ENCODE measurements at places on chromosomes 2 and 18.

DNA sequence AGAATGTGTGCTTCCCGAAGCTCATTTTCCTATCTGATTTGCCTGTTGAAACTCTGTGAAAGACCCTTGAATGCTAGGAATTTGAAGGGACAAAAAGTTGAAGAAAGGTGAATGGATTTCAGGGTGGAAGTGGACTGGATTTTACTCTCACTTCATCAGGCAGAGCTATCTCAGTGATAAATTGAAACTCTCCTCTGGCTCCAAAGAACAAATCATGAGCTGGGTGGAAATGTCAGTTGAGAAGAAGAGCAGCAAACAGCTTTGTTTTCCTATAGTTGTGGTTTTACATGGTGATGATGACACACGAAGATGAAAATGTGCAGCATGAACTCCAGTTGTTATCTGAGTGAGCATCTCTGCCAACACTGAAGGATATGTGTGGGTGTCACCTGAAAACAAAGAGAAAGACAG is 34.4 kb downstream of the CD28 start:
- no peak for DNase-seq

DNA sequence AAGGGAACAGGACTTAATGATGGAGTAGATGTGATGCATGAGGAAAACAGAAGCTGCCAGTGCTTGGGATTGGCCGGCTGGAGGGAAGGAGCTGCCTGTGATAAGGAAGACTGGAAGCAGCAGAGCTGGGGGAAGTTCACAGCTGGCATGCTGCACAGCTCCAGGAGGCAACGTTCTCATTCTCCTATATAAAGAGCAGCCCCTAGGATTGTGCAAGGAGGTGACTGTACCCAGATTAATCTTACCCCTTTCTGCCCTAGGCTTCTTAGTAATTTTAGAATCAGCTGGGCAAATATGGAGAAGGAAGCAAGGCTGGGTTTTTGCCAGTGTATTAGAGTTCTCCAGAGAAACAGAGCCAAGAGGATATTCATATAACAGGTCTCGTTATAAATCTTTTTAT is 155.8 kb downstream of the ALPK2 start:
- DNase-seq: no peak

DNA sequence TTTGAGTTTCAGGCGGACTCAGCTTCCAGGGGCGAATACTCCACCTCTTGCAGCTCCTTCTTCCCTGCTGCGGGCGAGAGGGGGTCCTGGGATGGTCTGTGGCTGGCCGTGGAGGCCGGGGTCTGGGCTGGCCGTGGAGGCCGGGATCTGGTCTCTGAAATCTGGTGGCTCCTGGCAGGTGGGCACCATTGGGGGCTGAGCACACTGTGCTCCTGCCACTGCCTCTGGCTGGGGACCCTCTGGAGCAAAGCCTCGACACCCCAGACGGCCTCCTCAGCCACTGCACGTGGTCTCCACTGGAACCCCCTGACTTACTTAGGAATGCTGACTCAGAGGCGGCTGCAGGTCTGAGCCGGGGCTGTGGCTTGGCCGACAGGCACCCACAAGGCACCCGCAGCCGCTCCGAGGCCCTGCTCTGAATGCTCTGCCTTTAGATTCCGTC is 100.1 kb upstream of the ALKAL2 start:
- DNase-seq: no peak

- DNase-seq: no peak
These were observed 32.3 kb upstream of the ZBTB7C start for GRCh38 chr18:48441405-48441881.

DNA sequence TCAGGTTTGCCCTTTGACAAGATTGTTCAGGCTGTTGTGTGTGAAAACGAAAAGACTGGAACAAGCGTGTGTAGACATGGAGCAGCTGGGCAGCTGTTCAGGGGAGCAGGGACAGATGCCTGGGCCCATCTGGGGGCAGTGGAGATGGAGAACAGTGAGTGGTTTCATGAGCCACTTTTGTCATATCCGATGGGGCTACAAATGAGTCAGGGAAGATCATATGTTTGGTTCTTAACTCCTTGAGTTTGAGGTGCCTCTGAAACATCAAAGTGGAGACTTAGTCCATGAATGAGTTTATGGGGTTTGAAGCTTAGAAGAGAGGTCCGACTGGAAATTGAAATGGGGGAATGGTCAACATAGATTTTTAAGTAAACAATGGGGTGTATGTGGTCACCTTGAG is 9.3 kb upstream of the PLB1 start:
- DNase-seq: no peak

GRCh38 chr2:178863856-178864620 is 56.8 kb upstream of the TTN start:
- DNase-seq: no peak

DNA sequence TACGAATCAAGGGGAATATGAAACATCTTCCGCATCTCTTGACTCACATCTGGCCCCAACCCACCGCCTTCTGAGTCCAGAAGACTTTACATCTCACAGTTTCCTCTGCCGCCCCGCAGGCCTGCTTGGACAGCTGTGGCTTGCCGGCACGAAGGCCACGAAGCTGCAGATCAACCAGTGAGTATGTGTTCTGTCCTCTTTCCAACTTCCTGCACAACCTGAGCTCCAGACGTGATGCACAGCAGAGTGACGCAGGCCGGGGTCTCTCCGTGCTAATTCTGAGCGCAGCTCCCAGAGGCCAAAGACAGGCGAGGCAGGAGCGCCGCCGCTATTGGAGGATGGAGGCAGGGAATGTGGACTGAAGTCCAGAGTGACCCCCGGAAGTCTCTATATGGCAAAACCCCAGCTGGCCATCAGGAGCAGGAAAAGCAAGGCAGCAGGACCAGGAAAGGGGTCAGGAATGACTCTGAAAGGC is 93.5 kb downstream of the ZCCHC2 start:
- no peak for DNase-seq

DNA sequence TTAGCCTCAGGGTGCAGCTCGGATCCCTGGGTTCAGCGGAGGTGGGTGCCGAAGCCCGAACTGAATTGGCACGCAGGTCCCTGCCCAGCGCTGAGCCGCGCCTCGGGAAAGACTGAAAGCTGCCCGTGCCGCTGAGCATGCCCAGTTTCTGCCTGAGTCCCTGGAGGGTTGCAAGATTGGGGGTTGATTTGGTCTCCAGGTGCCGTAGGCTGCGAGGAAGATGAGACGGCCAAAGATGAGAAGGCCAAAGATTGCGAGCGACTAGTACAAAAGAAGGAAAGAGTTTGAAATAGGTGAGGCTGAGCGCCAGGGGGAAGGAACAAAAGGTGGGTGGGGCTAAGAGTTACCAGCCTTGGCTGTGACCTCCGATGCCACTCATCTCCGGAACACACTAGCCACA is 852 bp upstream of the KCNH7 start:
- DNase-seq: no peak

DNA sequence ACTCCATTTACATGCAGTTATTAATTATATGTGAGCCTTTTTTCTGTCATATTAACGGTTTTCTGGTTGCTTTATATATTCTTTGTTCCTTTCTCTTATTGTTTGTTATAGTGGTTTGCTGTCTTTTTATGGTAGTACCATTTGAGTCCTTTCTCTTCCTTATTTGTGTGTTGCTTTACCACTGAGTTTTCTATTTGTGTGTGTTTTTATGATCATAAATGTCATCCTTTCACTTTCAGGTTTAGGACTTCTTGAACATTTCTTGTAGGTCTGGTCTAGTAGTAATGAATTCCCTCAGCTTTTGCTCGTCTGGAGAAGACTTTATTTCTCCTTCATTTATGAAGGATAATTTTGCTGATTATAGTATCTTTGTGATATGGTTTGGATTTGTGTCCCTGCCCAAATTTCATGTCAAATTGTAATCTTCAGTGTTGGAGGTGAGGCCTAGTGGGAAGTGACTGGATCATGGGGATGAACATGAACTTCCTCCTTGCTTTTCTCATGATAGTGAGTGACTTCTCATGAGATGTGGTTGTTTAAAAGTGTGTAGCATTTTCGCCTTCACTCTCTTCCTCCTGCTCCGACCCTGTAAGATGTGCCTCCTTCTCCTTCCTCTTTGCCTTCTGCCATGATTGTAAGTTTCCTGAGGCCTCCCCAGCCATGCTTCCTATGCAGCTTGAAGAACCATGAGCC is 11.5 kb downstream of the GCC2 start:
- DNase-seq: peak; percentile 10

- no peak for DNase-seq
These were observed 515.7 kb upstream of the HS6ST1 start for GRCh38 chr2:128834207-128834879.

GRCh38 chr18:24985586-24985985 is 366.4 kb downstream of the ZNF521 start:
- DNase-seq: no peak

- DNase-seq: no peak
These were observed 56.6 kb downstream of the SP100 start for GRCh38 chr2:230472621-230473018.

DNA sequence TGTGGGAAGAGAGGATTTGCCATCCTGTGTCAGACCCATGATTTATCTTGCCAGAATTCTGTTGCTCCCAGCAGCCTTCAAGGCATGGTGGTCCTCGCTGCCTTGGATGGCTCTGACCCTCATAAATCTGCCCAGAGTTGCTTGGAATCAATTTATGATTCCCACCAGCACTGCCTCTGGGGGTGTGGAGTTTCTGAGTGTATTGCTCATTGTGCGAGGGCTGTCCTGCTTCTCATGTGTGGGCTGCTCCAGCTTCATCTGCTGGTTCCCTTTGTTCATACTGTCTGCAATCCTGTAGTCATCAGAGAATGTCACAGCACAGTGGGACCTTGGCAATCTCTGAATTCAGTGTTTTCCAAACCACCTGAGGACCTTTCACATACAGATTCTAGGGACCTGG is 139.8 kb downstream of the CLIP4 start:
- no peak for DNase-seq

- no peak for DNase-seq
These were observed 61.2 kb downstream of the ITGA6 start for GRCh38 chr2:172488556-172488955.

GRCh38 chr18:50340078-50340477 is 34.8 kb upstream of the SKA1 start:
- no peak for DNase-seq

GRCh38 chr2:174195253-174195652 is 53.1 kb downstream of the OLA1 start:
- DNase-seq: no peak

- no peak for DNase-seq
These were observed 115.1 kb upstream of the COPS8 start for GRCh38 chr2:236970656-236971010.

DNA sequence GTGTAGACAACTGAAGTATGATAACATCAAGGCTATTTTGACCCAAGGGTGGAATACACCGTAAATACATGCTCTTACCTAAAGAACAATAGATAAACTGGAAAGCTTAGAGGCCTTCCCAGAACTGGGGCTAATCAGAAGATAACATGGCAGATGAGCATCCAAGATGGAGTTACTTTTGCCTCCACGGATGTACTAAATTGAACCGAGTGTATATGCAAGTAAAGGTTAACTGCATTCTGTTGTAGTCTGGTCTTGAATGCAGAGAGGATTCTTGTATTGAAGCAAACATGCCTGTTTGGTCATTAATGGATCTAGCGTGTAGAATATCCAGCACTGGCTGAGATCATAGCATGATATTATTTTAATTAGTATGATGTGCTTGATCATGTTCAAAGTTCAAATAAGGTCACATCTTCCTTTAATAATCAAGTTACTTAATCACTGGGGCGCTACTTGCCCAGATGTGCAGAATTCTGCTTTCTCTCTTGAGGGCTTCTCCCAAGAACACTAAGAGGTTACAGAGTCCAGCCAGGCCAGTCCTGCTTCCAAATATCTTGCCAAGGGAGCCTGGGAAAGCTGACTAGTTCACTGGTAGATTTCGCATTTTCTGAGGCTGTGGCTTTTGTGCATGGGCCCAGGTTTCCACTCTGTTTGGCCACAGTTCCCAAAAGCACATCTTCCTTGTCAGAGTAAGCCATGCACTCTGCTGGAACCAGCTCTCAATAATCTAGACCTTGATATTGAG is 37.5 kb upstream of the ACSL3 start:
- DNase-seq: no peak

Measured in GM12891 (cell line).